ENCODE measurements at places on chromosomes 1 and 21.

- DNase-seq, result no peak
Observed at GRCh38 chr1:107776900-107777663, 187.9 kb downstream of the VAV3 start.

DNA sequence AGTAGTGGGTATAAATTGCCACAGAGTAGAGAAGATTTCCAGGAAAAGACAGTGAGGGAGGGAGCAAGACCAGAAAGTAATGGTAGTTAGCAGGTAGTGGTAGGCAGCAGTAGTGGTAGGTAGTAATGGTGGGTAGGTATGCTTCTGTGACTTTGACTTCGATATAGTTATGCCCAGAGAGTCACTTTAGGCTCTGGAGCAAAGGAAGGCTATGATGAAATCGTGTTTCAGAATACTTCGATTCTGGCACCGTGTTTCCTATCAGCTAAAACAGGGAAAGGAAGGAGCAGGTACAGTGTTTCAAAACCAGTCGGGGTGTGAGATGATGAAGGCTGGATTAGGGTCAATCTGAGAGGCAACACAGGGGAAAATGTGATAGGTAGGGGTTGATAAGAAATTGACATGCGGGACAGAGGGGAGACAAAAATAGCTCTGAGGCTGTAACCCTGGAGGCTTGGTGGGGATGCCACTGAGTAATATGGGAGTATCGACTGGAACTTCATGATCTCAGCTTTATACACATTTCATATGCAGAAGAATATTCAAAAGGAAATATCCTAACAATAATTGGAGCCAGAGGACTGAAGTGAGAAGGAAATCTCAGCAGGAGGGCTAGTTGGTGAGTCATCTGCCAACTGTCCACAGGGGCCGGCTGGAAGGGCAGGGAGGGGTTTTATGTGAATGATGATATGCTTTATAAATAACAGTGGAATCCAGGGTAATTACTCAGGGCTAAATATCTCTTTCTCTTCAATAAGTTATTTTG lies 25.2 kb upstream of the TRIM45 start:
- peak; percentile 48 for DNase-seq

DNA sequence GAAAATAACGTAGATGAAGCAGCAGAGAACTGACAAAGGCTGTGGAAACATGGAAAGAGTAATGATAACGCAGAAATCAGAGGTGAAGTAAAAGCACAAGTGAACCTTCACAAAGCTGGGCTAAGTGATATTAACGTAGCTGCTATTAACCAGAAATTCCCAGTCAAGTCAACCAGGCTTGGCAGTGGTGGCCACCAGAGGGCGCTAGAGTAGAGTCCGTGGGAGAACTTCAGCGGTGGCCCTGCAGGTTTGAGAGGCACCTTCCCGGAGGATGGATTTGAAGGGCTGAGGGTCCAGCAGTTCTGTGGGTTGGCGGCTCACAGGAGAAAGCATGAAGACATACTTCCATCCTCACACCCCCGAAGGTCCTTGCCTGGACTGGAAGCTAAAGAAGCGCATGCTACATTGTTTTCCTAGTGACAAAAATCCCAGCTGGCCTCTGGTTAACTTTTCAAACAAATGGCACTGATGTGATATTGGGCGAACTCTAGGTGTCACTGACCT lies 81.7 kb upstream of the ZNF648 start:
- peak; percentile 88 for DNase-seq

DNA sequence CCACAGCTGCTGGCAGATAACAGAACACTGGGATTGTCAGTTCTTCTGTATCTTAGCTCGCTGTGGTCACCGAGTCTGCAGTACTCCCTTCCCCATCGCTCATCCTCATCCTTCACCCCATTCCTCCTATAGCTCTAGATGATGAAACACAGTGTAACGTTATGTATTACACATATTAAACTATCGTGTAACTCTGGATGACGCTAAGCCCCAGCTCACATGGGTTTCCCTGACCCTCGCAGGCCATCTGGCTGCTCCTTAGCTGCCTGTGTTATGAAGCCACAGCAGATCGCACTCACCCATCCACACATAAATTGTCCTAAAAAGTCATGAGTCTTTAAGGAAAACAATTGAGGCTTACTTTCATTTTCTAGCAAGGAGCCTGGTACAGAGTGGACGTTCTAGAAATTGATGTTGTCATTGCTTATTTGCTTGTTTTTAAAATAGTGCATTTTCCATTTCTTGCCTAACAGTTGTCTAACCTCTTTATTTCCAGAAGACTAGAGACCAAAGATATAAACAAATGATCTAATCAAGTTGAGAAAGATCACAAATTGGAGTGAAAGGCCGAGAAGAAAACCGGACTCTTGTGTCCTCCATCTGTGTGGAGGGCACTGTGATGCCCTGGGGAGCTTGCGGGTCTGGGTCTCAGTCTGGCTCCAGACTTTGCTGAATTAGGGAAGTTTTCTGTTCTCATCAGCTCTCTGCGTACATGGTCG lies 24.3 kb upstream of the PCP4 start:
- no peak for DNase-seq

DNA sequence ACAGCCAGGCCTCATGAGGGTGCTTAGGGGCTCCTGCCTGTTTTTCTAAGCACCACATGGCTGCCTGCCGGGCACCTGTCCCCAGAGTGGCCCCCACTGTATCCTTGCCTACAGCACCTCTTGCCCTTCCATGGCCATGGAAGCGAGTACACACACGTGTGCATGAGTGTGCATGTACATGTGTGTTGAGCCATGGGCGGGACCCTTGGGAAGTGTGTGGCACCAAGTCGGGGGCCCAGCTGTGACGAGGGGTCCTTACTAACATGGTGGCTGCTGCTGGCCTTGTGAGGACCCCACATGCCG lies 25.8 kb downstream of the KRTAP10-1 start:
- no peak for DNase-seq
